ENCODE measurements at places on chromosomes 6 and 20. TPM values are rescaled to one million over a fixed set of nuclear protein-coding genes. Genes with fewer than 3 reads are reported as not detected.
A peak's percentile ranks its signal among the peaks of the same experiment; 100 is the strongest.

- peak; percentile 39 for DNase-seq
Observed at GRCh38 chr6:166487148-166487547, 99.3 kb downstream of the RAMACL start.

DNA sequence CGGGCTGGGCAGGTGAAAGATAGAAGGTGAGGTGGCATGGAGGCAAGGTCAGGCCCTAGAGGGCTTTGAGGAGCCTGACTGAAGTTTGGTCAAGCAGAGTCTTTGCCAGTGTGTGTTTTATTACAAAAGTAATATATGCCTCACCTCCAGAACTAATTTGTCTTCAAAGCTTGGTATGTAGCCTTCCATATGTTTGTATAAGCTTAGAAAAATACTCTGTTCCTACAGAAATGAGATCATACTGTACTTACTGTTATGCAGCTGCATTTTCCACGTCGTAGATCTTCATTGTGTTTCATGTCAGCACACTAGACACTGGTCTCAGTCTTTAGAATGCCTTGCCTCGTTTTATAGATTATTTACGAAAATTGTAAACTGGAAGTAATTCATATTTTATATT, 61.8 kb downstream of the ANKS1A start:
- no peak for DNase-seq

GRCh38 chr20:8094415-8094818, 37.6 kb upstream of the PLCB1 start:
- no peak for DNase-seq

DNA sequence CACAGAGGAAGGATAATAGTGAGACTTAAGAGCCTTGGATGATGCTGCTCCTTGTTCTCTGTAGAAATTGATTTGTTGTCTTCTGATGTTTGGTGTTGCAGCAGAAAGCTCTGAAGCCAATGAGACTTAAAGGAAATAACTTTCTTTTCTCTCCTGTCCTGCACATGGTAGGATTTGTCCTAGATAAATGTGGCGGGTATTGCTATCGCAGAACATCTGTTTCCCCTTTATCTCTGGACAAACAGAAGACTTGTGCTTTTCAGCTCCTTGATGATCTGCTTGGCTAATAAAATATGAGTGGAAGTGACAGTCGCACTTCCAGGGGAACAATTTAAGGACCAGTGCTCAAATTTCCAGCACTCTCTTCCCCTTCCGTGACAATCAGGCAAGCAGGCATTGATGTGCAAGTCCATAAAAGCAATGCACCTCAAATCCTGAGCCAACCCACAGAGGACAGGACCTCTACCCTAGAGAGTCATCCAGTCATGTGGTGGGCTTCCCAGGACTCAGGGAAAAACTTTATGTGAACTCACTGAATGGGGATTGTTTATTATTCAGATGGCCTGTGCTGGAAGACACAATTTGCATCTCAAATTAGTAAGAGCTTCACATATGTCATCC, 9.9 kb upstream of the NCR2 start:
- no peak for DNase-seq

DNA sequence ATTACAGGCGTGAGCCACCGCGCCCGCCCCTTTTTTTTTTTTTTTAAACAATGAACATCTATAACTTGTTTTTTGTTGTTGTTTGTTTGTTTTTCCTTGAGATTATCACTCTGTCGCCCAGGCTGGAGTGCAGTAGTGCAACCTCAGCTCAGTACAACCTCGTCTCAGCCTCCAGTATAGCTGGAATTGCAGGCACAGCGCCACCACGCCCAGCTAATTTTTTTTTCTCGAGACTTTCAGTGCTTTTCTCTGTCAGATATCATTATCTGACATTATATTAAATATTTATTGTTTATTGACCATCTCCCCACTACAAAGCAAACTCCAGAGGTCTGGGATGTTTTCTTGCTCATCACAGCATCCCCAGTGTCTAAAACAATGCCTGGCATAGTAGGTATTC, 2.3 kb upstream of the DLK2 start:
- DNase-seq = no peak

DNA sequence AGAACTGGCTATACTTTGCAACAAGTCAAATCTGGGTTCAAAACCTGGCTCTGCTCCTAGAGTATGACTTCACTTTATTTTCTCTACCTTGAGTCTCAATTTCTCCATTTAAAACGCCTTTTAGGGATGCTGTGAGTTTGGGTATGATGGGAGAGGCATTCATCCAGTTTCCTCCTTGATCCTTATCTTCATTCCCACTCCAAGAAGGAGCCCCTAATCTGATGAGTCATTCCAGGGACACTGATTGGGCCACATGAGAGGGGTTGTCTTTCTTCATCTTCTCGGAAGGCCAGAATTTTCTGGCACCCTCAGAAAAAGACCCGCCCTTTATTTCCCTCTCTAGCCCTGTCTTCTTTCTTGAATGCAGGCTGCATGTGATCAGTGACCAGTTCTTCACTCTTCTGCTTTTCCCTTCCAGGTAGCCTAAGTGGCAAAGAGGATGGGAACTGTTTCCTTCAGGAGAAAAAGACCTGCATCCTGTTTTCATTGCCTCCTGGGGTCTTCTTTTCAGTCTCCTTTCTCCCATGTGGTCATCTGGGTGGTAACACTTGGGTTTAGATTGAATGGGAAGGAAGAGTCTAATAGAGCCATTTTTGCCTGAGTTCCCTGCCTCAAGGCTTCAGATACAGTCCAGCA, 32.1 kb upstream of the PNRC1 start:
- no peak for DNase-seq

DNA sequence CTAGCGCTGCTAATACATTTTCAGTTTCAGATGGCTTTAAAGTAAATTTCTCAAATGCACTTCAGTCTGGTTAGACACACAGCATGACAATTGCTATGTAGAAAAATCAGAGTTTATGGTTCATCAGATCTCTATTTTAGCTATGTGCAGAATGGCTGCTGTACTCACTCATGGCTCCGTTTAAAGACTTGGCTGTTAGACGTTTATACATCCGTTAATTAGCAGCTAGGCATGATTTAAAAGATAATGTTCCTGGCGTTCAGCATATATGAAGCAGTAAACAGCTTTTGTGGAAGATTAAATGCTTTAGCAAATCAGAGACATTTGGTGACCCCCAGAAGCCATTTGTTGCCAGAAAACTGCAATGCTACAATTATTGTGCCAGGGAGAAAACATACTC, 350.0 kb upstream of the MANEA start:
- no peak for DNase-seq

- DNase-seq = peak; percentile 34
Observed at GRCh38 chr6:168196881-168197635, 118.0 kb upstream of the FRMD1 start.

CYP21A2 gene
- 0.83 TPM for polyA plus RNA-seq

ADGRF4 gene
- 0.16 TPM for polyA plus RNA-seq

SLC22A2 gene
- 0.23 TPM for polyA plus RNA-seq

OXT gene
- polyA plus RNA-seq = not detected

POM121L2 gene
- polyA plus RNA-seq = not detected

PMEPA1 gene
- polyA plus RNA-seq = 24.1 TPM
